ENCODE measurements at places on chromosomes 1 and 21. TPM values are rescaled to one million over a fixed set of nuclear protein-coding genes. Genes with fewer than 3 reads are reported as not detected.

DNA sequence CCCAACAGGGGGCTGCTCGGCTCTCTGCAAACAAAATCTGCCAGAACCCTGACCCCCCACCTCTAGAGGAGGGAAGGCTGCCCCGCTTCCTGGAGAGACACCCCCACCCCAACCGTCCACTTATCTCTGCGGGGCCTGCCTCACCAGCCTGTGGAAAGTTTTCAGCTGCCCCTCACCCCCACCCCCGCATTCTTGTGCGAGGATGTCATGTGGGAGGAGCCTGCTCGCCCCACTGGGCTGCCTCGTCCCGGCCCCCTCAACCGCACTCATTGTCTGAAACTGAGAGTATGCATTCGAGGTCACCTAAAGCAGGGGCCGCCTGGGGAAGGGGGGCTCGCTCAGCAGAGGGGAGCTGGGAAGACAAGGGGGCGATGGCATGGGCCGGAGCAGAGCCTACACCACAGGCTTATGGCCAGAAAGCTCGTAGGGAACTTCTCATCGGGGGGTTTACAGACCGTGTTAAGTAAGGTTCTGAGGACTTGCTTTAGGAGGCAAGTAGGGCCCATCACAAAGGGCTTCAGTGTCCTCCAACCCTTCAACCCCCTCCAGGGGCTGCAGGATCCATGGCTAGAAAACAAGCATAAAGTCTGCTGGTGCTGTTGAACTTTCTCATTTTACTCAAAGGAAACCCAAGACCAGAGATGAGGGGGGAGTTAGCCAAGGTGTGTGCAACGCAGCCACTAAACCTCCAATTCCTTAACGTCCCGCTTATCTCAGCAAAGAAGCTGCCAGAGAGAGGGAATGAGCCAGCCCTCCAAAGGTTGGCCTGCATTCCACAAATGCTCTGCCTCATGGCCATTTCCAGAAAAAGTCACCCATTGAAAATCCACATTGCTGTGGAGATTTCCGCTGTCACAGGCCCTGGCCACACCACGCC is 9.4 kb downstream of the EPHA2 start:
- DNase-seq, result peak; percentile 89

- DNase-seq, result no peak
Observed at GRCh38 chr1:10628685-10629084, 153.9 kb downstream of the PEX14 start.

- DNase-seq, result no peak
Observed at GRCh38 chr1:73359001-73359400, 839.0 kb downstream of the LRRIQ3 start.

DNA sequence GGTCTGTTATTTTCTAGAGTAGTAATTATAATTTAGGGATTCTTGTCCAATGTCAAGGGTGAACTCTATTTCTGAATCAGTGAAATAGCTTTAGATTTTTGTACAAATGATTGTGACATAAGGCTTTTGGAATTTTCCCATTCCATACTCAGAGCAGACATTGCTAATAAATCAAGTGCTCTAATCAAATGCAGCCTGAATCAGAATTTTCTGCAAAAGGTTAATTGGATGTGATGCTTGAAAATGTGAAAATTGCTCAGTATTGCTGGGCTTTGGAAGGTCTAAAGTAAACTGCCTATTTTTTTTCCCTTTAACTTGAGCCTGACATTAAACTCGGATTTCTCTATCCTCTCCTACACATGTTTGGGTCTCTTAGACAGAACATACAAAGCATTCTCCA is 23.2 kb downstream of the SGIP1 start:
- no peak for DNase-seq

DNA sequence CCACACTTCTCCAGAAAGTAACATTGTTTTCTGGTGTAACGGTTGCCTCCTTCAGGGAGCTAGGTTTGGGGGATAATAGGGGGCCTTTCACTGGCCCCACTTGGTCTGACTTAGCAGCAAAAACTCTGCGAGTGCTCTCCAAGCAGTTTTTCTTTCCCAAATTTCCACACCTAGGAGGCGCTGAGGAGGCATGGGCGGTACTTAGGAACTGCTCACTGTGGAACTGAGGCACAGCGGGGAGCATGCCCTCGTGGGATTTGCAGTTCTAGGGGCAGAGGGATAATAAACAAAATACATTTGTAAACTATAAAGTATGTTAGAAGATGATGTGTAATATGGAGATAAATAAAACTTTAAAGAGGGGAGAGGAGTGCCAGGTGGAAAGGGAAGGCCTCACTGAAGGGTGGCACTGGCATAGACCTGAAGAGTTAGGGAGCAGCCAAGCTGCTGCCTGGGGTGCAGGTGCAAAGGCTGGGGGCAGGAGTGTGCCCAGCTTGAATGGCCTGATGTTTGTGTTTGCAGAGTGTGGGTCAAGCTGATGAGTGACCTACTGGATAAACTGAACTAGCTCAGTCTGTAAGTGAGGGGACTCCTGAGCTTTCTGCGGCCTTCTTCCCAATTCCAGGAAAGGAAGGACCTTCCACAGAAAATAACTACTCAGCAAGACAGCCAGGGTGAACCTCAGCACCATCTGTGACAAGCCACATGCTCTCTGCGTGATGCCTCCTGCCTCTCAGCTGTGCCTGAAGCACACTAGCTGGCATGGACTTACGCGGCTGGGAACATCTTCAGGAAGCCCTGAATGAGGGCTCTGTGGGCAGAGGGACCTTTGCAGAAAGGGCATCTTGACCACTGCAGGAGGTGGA is 1.9 kb downstream of the EPHX1 start:
- peak; percentile 50 for DNase-seq

Gene S100A14
- 536 TPM for total RNA-seq

DNA sequence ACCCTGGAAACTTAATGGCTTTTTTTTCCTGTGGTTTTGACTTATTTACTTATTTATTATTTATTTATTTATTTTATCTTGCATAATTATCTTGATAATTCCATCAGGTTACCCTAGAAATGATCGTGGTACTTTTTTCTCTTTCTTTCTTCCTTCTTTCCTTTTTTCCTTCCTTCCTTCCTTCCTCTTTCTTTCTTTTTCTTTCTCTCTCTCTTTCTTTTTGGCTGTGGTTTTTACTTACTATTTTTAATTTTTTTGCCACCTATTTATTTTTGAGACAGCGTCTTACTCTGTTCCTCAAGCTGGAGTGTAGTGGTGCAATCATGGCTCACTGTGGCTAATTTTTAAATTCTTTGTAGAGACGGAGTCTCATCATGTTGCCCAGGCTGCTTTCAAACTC is 6.2 kb upstream of the KLF18 start:
- DNase-seq, result no peak

GRCh38 chr1:206415942-206416341 is 54.3 kb upstream of the IKBKE start:
- DNase-seq, result no peak

- DNase-seq, result no peak
Observed at GRCh38 chr1:54889132-54889725, 2.2 kb upstream of the DHCR24 start.

Gene SPRR2B
- total RNA-seq, result not detected

DNA sequence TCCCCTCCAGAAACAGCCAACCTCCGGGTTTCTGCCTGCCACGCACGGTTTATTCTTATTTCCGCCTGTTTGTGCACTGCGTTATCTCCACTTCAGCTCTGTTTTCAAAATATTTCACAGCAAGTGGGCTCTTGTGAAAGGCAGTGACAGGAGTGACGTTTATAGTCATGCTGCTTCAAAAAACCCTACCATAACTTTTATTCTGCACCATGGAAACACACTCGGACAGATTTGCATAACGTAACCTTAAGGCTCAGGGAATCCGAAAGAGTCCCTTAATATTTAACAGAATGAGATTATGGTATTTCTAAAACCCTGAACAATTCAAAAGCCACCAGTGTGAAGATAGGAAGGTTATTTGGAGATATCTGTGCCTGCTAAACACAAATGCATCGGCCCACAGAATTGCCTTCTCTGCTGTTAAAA is 782 bp upstream of the SDE2 start:
- no peak for DNase-seq

GRCh38 chr1:225813214-225813964 is 3.5 kb downstream of the EPHX1 start:
- DNase-seq, result peak; percentile 20

Gene THEMIS2
- 5.7 TPM for total RNA-seq

Gene RNU1-2
- total RNA-seq, result under 0.01 TPM

Gene NRIP1
- total RNA-seq, result 69.2 TPM

- no peak for DNase-seq
Observed at GRCh38 chr1:111743679-111744101, 4.5 kb upstream of the INKA2 start.

DNA sequence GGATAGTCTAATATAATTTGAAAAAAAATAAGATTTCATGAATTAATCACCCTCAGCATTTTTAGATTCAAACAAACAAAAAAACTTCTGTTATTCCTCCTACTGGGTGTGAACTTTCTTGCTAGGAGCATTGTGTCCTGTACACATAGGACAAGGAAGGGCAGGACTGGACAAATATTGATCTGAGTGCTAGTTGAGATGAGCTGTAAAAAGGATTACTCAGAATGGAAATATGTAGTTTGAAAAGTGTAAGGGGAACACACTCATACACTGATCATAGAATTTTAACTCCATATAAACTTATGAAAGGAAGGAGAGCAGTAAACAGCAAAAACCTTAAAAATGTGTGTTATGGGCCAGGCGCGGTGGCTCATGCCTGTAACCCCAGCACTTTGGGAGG is 156.5 kb upstream of the ZNF648 start:
- DNase-seq, result peak; percentile 85

GRCh38 chr1:203453016-203453415 is 22.6 kb upstream of the PRELP start:
- no peak for DNase-seq

Gene GLUL
- total RNA-seq, result 131 TPM

Measured in PC-3 (cell line).